ENCODE measurements at places on chromosomes 3 and 15. TPM values are rescaled to one million over a fixed set of nuclear protein-coding genes. Genes with fewer than 3 reads are reported as not detected.

Gene GOLGA8J
- not detected for total RNA-seq

Gene IGF2BP2
- 42.8 TPM for total RNA-seq

Gene LRRC2
- 0.64 TPM for total RNA-seq

Gene UBAP1L
- total RNA-seq: 0.20 TPM

Gene EXOSC7
- total RNA-seq: 53.3 TPM

Gene GP9
- total RNA-seq: 0.53 TPM

Gene TPRG1
- total RNA-seq: not detected

Gene ZBTB47
- total RNA-seq: 11.6 TPM

Gene GOLGA8T
- not detected for total RNA-seq

Gene CCDC54
- total RNA-seq: not detected

Gene GOLGA6D
- total RNA-seq: not detected

Gene RASA2
- total RNA-seq: 8.3 TPM

Gene KIF7
- total RNA-seq: 5.0 TPM

Gene HRG
- not detected for total RNA-seq

Gene DAPK2
- 4.0 TPM for total RNA-seq

Gene LMAN1L
- total RNA-seq: not detected

Gene TMCO5A
- not detected for total RNA-seq

Gene POLQ
- total RNA-seq: 5.8 TPM

Gene BTBD1
- 93.1 TPM for total RNA-seq

Gene COL6A6
- not detected for total RNA-seq

Gene STAC
- 29.0 TPM for total RNA-seq

Gene SLC35G2
- 16.1 TPM for total RNA-seq

Gene FANCD2OS
- total RNA-seq: not detected

Gene CD96
- total RNA-seq: not detected

Gene CSTA
- not detected for total RNA-seq

Data from mammary microvascular endothelial cell (primary cell).